Naive thymus-derived CD4-positive, alpha-beta T cell (primary cell): ENCODE measurements at places on chromosomes 7 and 10. TPM values are rescaled to one million over a fixed set of nuclear protein-coding genes. Genes with fewer than 3 reads are reported as not detected.

GRCh38 chr10:28181478-28182096 is 121.3 kb downstream of the MPP7 start:
- H3K4me3 ChIP-seq: no peak overlapping the region
- no peaks in the 10 kb centered on the region for H3K36me3 ChIP-seq
- no peak for DNase-seq
- H3K27ac ChIP-seq: no peak overlapping the region
- H3K4me1 ChIP-seq: peaks cover 10% of the 10 kb centered on the region

- peaks cover 4% of the 10 kb centered on the region for H3K27me3 ChIP-seq
- no peaks in the 10 kb centered on the region for H3K36me3 ChIP-seq
- H3K4me3 ChIP-seq: no peak overlapping the region
- no peak overlapping the region for H3K27ac ChIP-seq
- H3K4me1 ChIP-seq: no peaks in the 10 kb centered on the region
Observed at GRCh38 chr7:155883491-155884224, 71.4 kb upstream of the SHH start.

- no peaks in the 10 kb centered on the region for H3K4me1 ChIP-seq
- H3K27ac ChIP-seq: no peak overlapping the region
- no peaks in the 10 kb centered on the region for H3K36me3 ChIP-seq
Observed at GRCh38 chr7:75962607-75963380, 31.6 kb downstream of the TMEM120A start.

DNA sequence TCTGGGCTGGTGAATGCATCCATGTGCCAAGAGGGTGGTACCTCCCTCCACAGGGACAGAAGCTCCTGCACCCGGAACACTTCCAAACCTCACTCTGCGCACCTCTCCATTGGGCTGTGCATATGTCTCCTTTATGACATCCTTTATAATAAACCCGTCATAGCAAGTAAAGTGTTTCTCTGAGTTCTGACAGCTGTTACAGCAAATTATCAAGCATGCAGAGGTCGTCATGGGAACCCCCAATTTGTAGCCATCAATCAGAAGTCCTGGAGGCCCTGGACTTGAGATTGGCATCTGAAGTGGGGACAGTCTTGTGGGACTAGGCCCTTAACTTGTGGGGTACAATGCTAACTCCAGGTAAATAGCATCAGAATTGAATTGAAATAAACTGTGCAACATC is 29.4 kb upstream of the PARD3 start:
- H3K4me3 ChIP-seq: no peak overlapping the region
- H3K36me3 ChIP-seq: no peaks in the 10 kb centered on the region
- H3K4me1 ChIP-seq: no peaks in the 10 kb centered on the region
- H3K27me3 ChIP-seq: no peaks in the 10 kb centered on the region
- H3K27ac ChIP-seq: no peak overlapping the region
- no peak for DNase-seq

Gene CNPY1
- total RNA-seq: not detected

Gene AFAP1L2
- total RNA-seq: 1.8 TPM

Gene RBP4
- not detected for total RNA-seq

- peaks cover 5% of the 10 kb centered on the region for H3K4me1 ChIP-seq
- H3K27me3 ChIP-seq: no peaks in the 10 kb centered on the region
- peak; percentile 8 for DNase-seq
- H3K4me3 ChIP-seq: no peak overlapping the region
Observed at GRCh38 chr7:65731562-65732035, 141.3 kb upstream of the VKORC1L1 start.

DNA sequence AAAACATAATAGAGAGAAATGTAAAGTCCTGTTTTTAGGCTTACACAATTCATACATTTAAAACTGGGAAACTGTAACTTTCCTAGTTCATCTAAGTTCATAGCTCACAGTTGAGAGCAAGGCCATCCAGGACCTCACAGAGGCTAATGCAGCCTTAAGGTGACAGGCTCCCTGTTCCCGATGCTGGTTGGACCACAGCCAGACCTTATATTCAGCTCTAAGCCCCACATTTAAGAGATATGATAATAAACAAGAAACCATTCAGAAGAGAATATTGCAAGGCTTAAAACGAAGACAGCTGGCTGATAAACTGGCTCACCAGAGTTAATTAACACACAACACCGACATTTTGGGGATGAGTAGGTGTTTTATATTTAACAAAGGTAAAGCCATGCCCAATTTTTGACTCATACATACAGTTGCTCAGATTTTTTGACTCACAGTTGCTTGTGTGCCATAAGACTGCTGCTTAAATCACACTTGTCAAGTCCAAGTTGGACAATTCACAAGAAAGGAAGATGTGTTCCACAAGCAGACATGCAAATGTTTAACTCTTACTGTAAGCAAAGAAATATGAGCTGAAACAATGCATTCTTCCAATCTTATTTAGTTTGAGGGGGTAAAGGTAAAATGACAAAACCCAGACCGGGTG is 41.1 kb upstream of the TMEM213 start:
- H3K4me3 ChIP-seq: no peak overlapping the region
- H3K36me3 ChIP-seq: no peaks in the 10 kb centered on the region
- no peak overlapping the region for H3K27ac ChIP-seq
- no peaks in the 10 kb centered on the region for H3K27me3 ChIP-seq
- no peak for DNase-seq

Gene PHKG1
- 9.4 TPM for total RNA-seq

GRCh38 chr7:135381369-135381768 is 128.5 kb downstream of the CNOT4 start:
- H3K27me3 ChIP-seq: no peaks in the 10 kb centered on the region
- H3K27ac ChIP-seq: no peak overlapping the region
- H3K36me3 ChIP-seq: no peaks in the 10 kb centered on the region
- no peaks in the 10 kb centered on the region for H3K4me1 ChIP-seq
- no peak for DNase-seq

Gene ABCB4
- total RNA-seq: not detected in 2 replicates

- H3K4me3 ChIP-seq: no peak overlapping the region
- H3K27ac ChIP-seq: no peak overlapping the region
- DNase-seq: no peak
- no peaks in the 10 kb centered on the region for H3K36me3 ChIP-seq
Observed at GRCh38 chr10:27622596-27622995, 118.5 kb downstream of the RAB18 start.

GRCh38 chr10:120580918-120581895 is 124.2 kb downstream of the PLPP4 start:
- H3K27me3 ChIP-seq: no peaks in the 10 kb centered on the region
- H3K36me3 ChIP-seq: no peaks in the 10 kb centered on the region
- H3K4me3 ChIP-seq: no peak overlapping the region

DNA sequence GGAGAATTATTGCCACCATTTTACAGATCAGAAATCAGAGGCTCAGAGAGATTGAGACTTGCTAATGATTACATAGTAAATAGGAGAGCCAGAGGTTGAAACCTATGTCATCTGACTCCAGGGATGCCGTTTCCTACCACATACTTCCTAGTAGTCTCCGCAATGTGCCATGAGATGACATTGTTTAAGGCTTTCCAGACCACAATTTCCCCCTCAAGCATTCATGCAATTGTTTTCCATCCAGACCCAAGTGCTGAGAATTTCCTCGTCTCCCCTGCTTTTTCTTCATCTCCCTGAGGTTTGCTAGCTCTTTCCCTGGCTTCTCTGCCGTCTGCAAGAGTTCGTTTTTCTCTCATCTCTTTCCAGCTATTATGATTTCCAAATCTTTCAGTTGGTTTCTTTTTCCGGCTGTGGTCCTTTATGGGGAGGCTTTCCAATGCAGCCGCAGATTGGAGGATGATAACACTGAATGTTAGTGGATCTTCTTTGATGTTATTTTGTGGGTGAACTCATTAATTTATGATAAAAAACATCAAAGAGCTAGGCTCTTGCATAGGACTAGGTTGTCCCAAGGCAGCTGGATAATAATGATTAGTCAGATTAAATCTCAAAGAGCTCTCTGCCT is 6.9 kb upstream of the GOLGA7B start:
- no peaks in the 10 kb centered on the region for H3K27me3 ChIP-seq
- no peak overlapping the region for H3K27ac ChIP-seq
- H3K4me1 ChIP-seq: no peaks in the 10 kb centered on the region
- no peak for DNase-seq
- H3K36me3 ChIP-seq: no peaks in the 10 kb centered on the region

GRCh38 chr10:104683567-104683966 is 42.5 kb downstream of the SORCS3 start:
- no peaks in the 10 kb centered on the region for H3K36me3 ChIP-seq
- H3K4me3 ChIP-seq: no peak overlapping the region
- H3K27me3 ChIP-seq: no peaks in the 10 kb centered on the region
- DNase-seq: no peak
- H3K4me1 ChIP-seq: no peaks in the 10 kb centered on the region

DNA sequence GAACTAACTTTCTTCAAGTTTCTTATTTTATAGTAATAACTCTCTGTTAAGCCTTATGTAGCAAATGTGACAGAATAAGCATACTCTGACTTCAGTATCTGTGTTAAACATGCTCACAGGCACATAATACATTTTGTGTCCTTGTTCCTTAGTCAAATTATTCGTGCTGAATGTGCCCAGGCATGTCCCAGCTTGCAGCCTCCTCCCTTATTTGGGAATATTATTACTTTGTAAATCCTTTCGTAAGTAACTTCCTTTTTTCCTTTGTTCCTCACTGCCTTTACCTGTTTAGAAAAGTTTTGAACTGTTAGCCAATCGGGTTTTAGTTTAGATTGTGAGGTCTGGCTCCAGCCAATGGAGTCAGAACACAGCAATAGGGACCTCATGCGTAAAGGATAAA is 46.9 kb downstream of the GALNT11 start:
- no peaks in the 10 kb centered on the region for H3K4me1 ChIP-seq
- H3K27ac ChIP-seq: no peak overlapping the region
- H3K4me3 ChIP-seq: no peak overlapping the region

- no peak for DNase-seq
- no peaks in the 10 kb centered on the region for H3K4me1 ChIP-seq
- H3K27ac ChIP-seq: no peak overlapping the region
- no peaks in the 10 kb centered on the region for H3K36me3 ChIP-seq
Observed at GRCh38 chr7:128378637-128379036, 17.1 kb upstream of the PRRT4 start.

DNA sequence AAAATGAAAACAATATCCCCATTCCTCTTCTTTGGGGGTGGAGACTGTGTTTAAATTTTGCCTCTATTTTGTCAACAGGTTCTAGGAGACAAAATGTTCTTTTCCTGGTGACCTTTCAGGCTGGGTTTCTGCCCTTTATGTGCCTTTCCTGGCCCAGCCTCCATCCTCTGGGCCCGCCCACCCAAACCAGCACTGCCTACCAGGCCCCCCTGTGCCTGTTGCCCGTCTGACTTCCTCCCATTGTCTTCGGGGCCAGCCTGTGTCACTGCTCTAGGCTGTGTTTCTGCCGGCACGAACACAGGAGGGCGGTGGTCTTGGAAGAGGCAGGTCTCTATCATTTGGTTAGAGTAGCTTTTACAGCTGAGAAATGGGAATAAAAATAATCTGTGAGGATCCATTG is 13.9 kb downstream of the TSPAN14 start:
- H3K4me1 ChIP-seq: peaks cover 85% of the 10 kb centered on the region
- no peaks in the 10 kb centered on the region for H3K27me3 ChIP-seq
- H3K36me3 ChIP-seq: no peaks in the 10 kb centered on the region
- peak overlapping the region; percentile 57 for H3K4me3 ChIP-seq

Gene STOX1
- 1.0 TPM for total RNA-seq

- no peak for DNase-seq
- no peak overlapping the region for H3K4me3 ChIP-seq
- peaks cover 49% of the 10 kb centered on the region for H3K27me3 ChIP-seq
- no peaks in the 10 kb centered on the region for H3K36me3 ChIP-seq
- H3K27ac ChIP-seq: no peak overlapping the region
Observed at GRCh38 chr10:101234333-101234732, 5.1 kb upstream of the LBX1 start.

GRCh38 chr10:24866604-24867583 is 85.5 kb downstream of the PRTFDC1 start:
- no peak overlapping the region for H3K27ac ChIP-seq
- H3K27me3 ChIP-seq: no peaks in the 10 kb centered on the region
- no peaks in the 10 kb centered on the region for H3K4me1 ChIP-seq
- DNase-seq: no peak
- no peaks in the 10 kb centered on the region for H3K36me3 ChIP-seq
- no peak overlapping the region for H3K4me3 ChIP-seq

DNA sequence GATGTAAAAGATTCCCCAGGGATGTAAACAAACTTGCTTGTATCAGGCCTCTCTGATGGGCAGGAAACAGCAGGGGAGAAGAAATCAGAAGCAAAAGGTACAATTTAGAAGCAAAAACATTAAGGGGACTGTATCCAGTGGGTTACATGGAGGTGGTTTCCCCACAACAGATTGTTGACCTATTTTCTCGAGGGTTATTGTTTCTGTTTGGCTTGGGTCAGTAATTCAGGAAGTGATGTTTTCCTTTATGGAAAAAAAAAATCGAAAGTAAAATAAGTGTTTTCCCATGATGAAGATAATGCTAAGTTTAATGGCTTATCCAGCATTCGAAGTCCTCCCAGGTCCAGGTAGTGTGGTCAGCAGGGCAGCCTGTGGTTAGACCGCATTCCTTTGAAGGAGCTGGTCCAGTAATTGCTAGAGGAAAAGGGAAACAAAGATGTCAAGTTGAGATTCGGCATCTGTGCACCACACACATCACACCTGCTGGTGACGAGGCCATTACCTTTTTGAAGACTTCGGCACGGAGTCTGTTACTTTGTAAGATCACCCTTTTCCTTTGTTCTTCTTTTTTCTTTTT is 37.3 kb upstream of the ADAM12 start:
- no peak overlapping the region for H3K27ac ChIP-seq
- no peaks in the 10 kb centered on the region for H3K27me3 ChIP-seq
- H3K36me3 ChIP-seq: no peaks in the 10 kb centered on the region
- no peak for DNase-seq
- no peaks in the 10 kb centered on the region for H3K4me1 ChIP-seq

DNA sequence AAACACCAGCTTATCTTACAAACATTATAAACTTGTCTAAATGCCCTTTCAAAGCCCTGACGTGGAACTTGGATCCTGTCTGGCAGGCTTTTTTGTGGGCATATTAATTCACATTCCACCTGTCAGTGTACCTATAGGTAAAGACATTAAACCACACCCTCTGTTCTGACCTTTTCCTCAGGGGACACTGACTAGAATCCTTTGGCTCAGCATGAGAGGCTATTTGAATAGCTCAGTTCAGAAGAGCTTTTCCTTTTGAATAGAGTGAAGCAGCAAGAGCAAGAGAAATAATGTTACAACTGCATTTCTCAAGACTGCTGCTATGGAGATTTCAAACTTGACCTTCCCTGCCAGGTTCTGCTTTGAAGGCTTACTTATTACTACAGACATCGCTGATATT is 76.9 kb downstream of the CYP51A1 start:
- peaks cover 10% of the 10 kb centered on the region for H3K4me1 ChIP-seq
- no peaks in the 10 kb centered on the region for H3K27me3 ChIP-seq
- H3K4me3 ChIP-seq: no peak overlapping the region
- peaks cover 8% of the 10 kb centered on the region for H3K36me3 ChIP-seq
